ENCODE measurements at places on chromosomes 5 and 9.

DNA sequence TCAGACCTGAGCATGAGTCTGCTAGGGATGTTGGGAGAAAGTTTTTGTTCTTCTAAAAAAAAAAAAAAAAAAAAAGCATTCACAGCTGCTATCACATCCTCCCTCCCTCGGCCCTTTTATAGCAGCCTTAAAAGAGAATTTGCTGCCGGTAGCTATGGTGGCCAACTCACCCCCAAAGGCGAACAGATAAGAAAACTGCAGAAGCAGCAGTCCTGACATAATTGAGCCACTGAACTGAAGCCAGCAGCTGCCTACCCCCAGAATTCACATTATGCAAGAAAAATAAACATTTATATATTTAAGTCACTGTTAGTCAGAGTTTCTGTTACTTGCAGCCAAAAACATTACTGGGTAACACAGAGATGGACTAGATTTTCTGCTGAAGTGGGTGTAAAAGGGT is 124.3 kb upstream of the SMARCA2 start:
- no peak for DNase-seq

DNA sequence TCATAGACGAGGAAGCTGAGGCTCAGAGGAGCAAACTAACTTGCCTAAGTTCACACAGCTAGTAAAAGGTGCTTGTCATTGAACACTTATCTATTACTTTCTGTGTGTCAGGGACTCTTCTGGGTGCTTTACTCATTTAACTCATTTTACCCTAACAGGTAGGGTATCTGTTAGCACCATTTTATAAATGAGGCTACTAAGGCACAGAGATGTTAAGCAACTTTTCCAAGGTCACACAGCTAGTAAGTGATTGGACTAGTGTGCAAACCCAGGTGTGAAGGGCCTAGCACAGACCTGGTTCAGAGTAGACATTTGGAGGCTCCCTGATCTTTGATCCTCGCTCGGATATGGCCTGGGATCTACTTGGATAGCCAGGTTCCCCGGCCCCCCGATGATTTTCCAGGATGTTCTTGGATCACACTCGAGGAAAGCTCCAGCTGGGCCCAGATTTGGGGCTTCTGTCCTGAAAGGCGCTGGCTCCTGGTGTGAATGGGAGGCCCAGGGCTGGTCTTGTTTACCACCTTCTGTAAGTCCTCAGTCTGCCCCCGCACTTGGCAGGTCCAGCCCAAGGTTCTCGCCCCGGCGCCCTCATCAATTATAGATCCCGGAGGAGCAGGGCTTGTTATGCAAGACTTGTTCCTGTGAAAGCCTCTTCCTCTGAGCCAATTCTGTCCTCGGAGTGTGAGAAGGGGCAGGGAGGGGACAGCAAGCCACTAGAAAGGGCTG is 37.5 kb downstream of the GSN start:
- DNase-seq: no peak

GRCh38 chr5:26259081-26259480 is 779.3 kb downstream of the CDH9 start:
- no peak for DNase-seq

DNA sequence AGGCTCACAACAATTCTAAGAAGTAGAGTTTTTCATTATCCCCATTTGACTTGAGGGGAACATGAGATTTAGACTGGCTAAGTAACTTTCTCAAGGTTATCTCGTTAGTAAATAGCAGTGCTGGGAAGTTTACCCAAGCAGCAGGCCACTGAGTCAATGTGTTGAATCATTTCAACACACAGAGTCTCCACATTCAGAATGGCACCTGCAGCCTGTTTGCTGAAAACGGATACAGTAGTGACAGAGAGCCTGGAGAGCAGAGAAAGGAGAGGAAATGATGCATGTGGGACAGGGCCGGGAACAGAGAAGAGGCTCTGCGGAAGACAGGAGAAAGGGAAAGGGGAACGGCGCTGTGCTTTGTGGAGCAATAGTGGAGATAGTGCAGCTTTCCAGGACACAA is 33.5 kb upstream of the ZSWIM6 start:
- DNase-seq: no peak

- no peak for DNase-seq
Observed at GRCh38 chr5:128304088-128304487, 220.5 kb downstream of the SLC12A2 start.

- DNase-seq: no peak
Observed at GRCh38 chr5:168006456-168007130, 284.9 kb upstream of the WWC1 start.

- DNase-seq: peak; percentile 12
Observed at GRCh38 chr9:19028835-19029451, 4.1 kb downstream of the SAXO1 start.

DNA sequence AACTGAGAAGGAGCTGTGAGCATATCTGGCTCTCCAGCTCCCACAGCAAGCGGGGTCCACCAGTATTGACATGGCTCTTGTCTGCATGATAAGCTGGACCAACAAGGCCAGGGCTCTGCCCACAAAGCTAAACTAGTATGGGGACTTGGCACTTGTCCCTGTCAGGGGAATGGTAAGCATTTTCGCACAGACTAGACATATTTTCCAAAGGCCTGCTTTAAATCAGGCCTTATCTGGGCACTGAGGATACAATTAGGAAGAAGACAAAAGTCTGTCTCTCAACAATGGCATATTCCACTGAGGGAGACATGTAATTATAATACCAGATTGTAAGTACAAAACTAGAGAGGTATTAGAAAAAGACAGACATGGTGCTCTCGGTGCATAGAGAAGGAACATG is 32.1 kb downstream of the CSF2 start:
- no peak for DNase-seq

- no peak for DNase-seq
Observed at GRCh38 chr5:177329883-177330282, 18.2 kb upstream of the MXD3 start.

DNA sequence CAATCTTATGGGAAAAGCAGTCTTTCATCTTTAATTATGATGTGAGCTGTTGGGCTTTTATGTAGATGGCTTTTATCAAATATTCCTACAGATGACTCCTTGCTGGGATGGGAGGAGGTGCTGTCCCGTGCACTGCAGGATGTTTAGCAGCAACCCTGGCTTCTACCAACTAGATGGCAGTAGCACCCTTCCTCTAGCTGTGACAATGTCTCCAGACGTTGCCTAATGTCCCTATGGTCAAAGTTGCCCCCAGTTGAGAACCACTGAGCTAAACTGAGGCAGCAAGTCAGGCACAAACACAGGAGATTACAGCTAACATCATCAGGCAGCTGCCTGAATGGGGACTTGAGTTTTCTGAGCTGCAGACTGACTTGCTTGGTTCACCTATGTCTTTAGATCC is 401.9 kb upstream of the PDE4D start:
- no peak for DNase-seq

DNA sequence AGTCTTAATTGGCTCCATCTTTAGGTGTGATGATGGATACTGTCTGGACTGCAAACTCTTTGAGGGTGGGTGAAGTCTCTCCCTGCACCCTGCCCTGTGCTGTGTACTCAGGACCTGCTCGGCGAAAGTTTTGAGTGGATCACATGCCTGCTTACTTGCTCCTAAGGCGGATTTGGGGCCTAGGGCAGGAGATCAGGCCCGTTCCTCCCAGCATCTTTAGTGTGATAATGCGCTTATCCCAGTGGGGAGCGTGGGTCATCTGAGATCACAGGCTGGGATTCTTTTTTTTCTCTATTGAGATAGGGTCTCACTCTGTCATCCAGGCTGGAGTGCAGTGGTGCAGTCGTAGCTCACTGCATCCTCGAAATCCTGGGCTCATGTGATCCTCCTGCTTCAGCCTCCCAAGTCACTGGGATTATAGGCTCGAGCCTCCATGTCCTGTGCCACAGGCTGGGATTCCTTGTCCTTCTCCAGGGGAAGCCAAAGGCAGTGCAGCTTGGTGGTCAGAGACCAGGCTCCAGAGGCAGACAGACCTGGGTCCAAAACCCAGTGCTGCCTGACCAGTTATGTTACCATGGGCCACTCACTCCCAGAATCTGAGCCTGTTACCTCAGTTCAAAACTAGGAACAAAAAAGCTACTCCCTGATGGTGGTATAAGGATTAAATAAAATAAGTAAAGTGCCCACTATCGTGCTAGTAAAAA is 59.7 kb downstream of the ZNF618 start:
- no peak for DNase-seq

GRCh38 chr5:14234204-14234603 is 91.1 kb downstream of the TRIO start:
- DNase-seq: no peak

GRCh38 chr9:89956907-89957306 is 352.1 kb downstream of the GADD45G start:
- no peak for DNase-seq
